Fibroblast of mammary gland (primary cell): ENCODE measurements at places on chromosomes 4 and X.

- no peak for DNase-seq
Observed at GRCh38 chr4:152594978-152595925, 59.4 kb upstream of the FBXW7 start.

GRCh38 chr4:170014359-170015011 is 11.7 kb downstream of the MFAP3L start:
- peak; percentile 72 for DNase-seq

- DNase-seq = no peak
Observed at GRCh38 chr4:185817403-185817818, 5.4 kb upstream of the SORBS2 start.

DNA sequence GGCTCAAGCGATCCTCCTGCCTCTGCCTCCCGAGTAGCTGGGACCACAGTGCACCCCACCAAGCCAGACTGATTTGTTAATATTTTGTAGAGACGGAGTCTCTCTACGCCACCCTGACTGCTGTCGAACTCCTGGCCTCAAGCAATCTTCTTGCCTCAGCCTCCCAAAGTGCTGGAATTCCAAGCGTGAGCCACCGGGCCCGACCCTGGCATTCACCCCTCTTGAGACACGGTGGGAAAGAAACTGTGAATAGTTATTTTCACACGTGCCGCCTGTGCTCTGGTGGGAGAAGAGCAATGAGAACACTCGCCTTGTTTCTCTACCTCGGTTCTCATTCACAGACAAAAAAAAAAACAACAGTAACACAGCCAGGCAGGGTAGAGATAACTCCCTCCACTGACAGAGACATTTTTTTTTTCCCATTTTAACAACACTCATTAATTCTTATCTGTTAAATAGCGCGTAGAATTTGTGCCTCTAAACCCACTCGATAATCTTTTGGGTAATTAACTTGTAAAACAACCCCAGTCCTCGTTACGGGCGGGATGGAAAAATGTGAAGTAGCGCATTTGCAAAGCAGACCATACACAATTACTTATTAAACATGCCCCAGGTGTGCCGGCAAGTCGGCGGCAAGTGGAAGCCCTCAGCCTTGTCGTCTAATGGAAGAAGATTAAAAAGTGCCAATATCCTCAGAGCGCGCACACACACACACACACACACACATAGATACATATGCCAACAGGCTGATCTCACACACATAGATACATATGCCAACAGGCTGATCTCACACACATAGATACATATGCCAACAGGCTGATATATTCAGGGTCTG is 103.3 kb downstream of the DHRSX start:
- DNase-seq = no peak

- DNase-seq = no peak
Observed at GRCh38 chr4:108543359-108543968, 76.9 kb upstream of the RPL34 start.

DNA sequence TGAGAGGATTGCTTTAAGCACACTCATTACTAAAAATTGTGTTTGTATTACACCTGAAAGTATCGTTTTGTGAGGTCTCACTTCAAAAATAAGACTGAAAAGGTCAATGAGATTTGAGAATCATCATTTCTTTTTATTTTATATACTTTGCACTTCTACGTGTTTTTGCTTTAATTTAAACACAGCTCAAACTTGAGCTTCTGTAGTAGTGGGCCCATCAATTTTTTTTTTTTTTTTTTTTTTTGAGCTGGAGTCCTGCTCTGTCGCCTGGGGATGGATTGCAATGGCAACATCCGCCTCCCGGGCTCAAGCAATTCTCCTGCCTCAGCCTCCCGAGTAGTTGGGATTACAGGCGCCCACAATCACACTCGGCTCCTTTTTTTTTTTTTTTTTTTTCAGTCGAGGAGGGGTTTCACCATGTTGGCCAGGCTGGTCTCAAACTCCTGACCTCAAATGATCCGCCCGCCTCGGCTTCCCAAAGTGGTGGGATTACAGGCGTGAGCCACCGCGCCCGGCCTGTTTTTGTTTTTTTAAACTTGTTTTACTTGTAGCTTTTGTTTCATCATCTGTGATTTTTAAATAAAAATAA is 1.5 kb downstream of the GSTCD start:
- no peak for DNase-seq

GRCh38 chr4:189659287-189659686 is 281.4 kb upstream of the FRG1 start:
- DNase-seq = no peak
